M059J (cell line): ENCODE measurements at places on chromosomes 5 and 9. TPM values are rescaled to one million over a fixed set of nuclear protein-coding genes. Genes with fewer than 3 reads are reported as not detected.

DNA sequence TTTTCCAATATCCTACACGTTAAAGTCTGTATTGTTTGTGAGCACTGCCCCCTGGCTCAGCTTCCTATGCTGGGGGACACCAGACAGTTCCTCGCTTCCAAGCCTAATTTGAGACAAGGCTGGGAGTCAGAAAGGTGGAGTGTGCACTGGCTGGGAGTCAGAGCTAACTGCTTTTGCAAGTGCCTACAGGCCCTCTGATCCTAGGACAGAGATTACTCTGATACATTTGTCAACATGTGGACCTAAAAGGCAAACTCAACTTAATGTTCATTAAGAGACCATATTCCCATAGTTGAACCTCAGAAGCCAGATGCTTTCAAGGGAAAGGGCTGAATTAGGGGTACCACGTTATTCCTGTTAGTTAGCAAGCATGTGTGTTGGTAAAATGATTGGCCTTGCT, 80.8 kb downstream of the NIPSNAP3B start:
- no peak for DNase-seq

The RUSC2 gene
- 11.5 and 24.3 TPM in 2 replicates for total RNA-seq

The PLEKHG4B gene
- 5.7 and 9.9 TPM in 2 replicates for total RNA-seq

DNA sequence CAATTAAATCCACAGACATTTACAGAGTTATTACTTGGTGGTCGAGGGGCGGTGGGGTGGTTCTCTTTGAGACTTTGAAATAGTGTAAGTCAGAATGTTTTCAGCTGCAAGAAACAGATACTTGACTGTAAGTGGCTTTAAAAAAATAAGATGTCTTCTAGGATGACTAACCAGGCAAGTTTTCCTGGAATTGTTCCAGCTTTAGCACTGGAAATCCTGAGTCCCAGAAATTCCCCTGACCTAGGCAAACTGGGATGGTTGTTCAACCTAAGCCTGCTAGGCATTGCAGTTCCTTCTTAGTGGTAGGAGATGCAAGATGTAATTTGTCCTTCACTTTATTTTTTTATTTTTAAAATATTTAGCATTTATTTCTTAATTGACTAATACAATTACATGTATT, 169.5 kb upstream of the POC5 start:
- peak; percentile 18 for DNase-seq

- DNase-seq = no peak
Measured at GRCh38 chr5:82018462-82018861, 46.6 kb downstream of the ATG10 start.

The SARDH gene
- 1.3 and 1.4 TPM in 2 replicates for total RNA-seq

DNA sequence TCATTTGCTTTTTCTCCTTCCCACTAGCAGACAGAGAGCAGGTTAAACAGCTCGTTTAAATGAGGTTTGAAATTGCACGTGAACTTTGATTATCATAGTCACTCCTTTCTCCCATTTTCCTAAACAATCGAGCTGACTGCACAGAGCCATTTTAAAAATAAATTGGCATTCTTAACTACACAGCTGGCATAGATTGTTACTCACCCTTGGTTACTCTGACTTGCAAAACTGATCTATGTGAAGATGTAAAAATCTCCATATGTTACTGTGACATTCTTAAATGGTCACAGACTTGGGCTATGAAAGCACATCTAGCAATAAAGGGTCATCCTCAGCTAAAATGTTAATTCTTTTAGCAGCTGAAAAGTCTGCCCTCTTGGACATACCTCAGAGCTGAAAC, 368.5 kb downstream of the DTWD2 start:
- DNase-seq = no peak

- peak; percentile 93 for DNase-seq
Measured at GRCh38 chr9:133113163-133113948, 7.7 kb downstream of the RALGDS start.

- DNase-seq = peak; percentile 39
Measured at GRCh38 chr5:131538177-131538593, 96.8 kb downstream of the RAPGEF6 start.

GRCh38 chr5:68720884-68721610, 372.8 kb upstream of the SLC30A5 start:
- DNase-seq = no peak

- DNase-seq = no peak
Measured at GRCh38 chr5:14172149-14172795, 29.1 kb downstream of the TRIO start.

DNA sequence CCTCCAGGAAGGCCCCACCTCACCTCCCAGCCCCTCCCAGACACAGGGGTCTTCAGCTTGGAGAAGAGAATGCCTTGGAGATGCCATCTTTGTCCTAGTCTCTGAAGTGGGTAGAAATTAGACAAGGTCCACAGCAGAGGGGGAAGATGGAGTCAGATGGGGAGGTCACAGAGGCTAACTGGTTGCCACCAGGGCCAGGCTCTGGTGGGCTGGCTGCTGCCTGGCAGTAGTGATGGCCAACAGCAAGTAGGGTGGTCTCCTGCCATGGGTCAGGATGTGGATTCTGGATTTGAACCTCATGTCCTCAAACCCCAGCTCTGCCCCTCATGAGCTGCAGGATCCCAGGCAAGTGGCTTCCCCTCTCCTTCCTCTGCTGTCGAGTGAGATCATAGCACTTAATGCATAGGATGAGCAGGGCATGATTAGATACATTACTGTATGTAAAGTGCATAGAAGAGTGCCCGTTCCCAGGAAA, 38.7 kb upstream of the NEK6 start:
- no peak for DNase-seq

The FTMT gene
- not detected in 2 replicates for total RNA-seq

GRCh38 chr9:8070779-8071444, 271.3 kb upstream of the DMAC1 start:
- DNase-seq = no peak

DNA sequence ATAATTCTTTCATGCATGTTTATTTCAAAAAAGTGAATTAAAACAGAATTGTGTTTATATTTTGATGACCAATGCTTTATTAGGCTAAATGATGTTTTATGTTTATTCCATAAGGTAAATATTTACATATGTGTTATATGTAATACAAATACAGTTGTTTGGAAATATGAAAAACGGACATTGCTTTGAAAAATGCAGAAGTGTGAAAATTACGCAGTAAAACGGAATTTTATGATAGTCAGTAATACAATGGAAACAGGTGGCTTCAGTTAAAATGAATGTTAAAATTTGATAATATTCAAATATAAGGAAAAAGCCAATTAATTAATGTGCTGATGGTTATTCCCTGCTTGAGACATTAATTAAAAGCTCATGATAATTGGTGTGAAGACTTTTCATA, 1633.8 kb downstream of the MAT2B start:
- DNase-seq = no peak

DNA sequence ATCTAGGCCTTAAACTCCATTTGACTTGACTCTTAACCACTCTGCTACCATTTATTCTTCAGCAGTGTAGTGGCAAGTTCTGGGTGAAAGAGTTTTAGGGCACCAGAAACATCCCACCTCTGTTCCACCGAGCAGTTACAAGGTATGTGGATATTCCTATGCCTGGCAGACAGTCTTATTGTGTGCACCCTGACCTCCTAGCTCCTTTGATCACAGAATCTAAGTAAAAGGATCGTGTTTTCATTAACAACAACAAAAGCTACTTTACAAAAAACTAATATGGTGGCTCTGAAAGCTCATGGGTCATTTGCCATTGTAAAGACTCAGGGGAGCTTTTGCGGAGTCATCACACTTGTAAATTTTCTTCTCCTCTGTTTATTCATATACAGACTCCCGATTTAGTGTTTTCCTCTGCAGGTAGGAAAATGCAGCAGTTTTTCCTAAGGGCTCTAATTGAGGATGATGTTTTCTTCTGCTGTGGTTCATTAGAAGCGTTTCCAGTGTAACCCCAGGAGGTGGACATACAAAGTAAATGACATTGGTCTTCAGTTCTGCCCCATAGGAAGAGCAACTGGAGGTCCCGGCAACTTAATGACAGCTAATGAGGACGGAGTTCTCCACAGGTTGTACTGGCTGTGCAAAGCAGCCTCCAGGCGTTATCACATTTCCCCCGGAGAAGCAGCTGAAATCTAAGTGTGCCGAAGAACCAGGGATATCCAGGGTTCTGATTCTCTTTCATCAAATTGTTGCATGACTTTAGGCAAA, 78.2 kb downstream of the ATP10B start:
- no peak for DNase-seq

DNA sequence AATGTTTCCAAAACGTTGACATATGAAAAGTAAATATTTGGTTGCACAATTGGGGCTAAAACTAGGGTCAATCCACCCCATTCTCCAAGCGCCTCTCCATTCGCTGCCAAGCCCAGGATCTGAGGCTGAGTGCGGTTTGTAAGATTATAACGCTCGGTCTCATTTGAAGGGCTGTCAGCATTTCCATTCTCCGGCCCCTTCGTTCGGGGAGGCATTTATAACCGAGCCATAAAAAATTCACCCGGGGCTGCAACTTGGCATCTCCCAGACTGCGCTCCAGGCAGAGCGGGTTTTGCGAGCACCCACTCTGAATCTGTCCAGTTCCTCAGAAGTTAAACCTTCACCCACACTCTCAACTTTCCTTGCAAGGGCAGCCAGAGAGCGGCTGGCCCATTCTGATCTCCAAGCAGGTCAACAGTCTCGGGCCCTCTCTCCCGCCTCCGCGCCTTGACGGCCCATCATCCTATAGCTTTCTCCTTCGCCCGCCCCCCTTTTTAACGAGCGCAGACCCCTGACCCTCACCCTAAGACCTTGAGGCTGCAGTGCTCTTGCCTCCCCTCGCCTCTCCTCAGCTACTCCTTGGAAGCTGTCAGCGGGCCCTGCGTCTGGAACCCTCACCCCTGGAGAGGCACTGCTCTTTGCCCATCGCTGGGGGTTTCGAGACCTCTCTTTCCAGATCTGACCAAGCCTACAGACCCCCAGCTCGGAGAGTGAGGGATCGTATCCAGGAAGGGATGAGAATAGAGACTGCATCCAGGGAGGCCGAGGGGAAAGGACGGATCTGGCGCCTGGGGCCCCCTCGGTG, 1.1 kb downstream of the SLIT3 start:
- no peak for DNase-seq

DNA sequence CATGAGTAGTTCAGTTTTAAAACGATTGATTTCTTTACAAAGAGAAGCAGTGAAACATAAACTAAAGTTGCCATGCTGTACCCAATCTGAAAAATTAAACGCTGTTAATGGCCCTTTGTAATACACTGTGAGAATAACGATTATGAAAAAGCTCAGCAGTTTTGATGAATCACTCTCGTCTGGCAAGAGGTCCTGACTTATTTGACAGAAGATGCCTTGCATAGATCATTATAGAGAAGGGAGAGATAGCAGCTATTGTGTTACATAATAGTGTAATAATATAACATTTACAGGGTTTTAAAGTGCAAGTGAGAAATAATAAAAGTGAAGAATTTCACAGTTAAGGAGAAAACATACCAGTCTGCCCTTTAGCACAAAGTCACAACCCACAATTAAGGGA, 361.5 kb upstream of the CDH10 start:
- no peak for DNase-seq

DNA sequence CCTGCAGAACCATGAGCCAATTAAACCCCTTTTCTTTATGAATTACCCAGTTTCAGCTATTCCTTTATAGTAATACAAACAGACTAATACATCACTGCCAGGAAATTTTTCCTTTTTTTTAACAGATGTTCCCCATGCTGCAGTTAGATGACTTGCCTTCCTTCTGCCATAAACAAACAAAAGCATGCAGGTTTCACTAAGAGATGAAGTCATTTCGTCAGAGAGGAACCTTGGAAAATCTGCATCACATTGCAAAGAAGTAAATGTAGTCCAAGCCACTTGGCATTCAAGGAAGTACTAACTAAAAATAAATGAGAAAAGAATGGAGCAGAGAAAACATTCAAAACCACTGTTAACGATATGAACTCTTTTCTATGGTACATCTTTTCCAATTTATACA, 194.1 kb upstream of the EFNA5 start:
- peak; percentile 26 for DNase-seq
